Cortex of kidney (tissue), 1 donor: ENCODE measurements at places on chromosomes 11 and 22.

DNA sequence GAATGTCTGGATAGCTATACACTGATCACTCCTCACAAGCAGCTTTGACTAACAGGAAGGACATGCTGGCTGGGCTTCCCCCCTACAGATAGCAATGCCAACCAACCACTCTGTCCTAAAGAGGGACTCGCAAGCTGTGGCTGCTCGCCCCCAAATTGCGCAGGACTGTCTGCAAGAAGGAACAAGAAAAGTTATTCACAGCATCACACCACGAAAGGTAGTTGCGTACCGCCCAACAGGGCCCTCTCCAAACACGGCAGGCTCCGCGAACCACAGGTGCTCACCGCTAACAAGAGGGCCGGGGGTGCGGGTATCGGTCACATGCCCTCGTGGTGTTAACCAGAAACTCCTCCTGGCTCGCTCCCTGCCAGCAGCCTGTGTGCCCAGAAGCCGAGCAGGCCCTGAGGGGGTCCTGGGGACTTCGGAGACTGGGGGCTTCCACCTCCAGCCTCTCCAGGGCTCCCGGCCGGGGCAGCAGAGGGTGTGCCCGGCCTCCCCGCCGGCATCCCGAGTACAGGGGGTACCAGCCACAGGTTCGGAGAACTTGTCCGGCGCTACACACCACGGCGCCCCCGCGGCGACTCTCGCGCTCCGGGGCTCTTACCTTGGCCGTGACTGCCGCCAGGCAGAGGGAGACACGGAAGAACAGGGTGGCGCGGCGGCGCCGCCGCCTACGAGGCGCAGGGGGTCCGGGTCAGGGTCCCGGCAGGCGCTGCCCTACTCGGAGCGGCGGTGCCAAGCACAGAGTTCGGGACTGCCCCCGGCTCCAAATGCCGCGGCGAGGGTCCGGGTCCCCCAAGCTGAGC, 682 bp downstream of the LARGE1 start:
- no peak for DNase-seq

- no peak for DNase-seq
Observed at GRCh38 chr11:126421271-126421671, 65.8 kb downstream of the ST3GAL4 start.

- no peak for DNase-seq
Observed at GRCh38 chr22:45960477-45961386, 16.2 kb downstream of the WNT7B start.

DNA sequence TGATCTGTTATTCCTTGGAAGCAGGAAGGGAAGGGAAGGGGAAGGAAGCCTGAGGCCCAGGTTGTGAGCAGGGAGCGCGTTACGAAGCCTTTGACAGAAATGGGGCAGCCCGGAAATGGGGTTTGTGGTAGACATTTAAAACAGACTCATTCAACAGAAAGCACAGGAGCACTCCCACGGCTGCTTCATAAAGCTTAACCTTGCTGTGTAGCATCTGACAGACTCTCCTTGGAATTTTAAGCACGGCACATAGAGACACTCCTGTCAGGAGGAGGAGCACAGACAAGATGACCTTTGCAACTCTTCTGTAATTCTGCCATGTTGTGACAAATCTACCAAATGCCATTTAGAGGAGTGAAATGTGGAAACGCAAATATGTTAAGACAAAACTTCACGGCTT, 131.6 kb downstream of the FBXO7 start:
- no peak for DNase-seq

DNA sequence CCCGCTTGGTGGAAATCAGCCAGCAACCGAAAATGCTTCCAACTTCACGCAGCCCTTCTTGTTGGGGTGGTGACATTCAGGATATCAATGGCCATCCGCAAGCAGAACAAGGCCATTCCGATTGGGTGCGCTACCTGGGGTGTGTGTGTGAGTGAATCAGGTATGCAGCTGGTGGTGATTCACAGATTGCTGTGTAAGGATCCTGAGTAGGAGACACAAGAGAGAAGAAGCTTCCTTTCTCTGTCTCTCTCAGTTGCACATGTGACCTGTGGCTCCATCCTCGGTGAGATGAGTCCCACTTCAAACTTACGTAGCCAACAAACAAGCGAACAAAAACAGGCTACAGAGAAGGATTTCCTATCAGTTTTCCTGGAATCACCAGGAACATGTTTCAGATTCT, 9.6 kb upstream of the TMEM184B start:
- no peak for DNase-seq

GRCh38 chr22:24883432-24883831, 63.1 kb downstream of the LHFPL7 start:
- DNase-seq = no peak

GRCh38 chr11:127390465-127390864, 389.9 kb upstream of the KIRREL3 start:
- no peak for DNase-seq

GRCh38 chr11:43403357-43404231, 44.9 kb downstream of the TTC17 start:
- no peak for DNase-seq

GRCh38 chr11:123328281-123328867, 101.7 kb upstream of the GRAMD1B start:
- no peak for DNase-seq

GRCh38 chr11:13713982-13714381, 45.5 kb downstream of the FAR1 start:
- DNase-seq = no peak

DNA sequence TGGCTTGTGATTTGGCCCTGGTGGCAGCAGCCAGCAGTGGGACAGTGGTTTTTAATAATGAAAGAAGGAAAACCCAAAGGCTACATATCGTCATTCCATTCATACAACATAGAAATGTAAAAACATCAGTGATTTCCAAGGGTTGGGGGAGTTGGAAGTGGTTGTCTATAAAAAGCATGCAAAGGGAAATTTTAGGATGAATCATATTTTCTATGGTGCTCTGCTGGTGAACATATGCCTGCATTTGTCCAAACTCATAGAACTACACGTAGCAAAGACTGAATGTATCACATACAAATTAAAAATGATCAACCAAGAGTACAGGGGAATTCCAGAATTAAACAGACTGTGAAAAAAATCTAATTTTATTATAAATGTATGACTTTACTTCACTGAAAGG, 11.1 kb downstream of the OR5B3 start:
- no peak for DNase-seq
